Jurkat, Clone E6-1 (cell line): ENCODE measurements at places on chromosomes 11 and 22.
A peak's percentile ranks its signal among the peaks of the same experiment; 100 is the strongest.

DNA sequence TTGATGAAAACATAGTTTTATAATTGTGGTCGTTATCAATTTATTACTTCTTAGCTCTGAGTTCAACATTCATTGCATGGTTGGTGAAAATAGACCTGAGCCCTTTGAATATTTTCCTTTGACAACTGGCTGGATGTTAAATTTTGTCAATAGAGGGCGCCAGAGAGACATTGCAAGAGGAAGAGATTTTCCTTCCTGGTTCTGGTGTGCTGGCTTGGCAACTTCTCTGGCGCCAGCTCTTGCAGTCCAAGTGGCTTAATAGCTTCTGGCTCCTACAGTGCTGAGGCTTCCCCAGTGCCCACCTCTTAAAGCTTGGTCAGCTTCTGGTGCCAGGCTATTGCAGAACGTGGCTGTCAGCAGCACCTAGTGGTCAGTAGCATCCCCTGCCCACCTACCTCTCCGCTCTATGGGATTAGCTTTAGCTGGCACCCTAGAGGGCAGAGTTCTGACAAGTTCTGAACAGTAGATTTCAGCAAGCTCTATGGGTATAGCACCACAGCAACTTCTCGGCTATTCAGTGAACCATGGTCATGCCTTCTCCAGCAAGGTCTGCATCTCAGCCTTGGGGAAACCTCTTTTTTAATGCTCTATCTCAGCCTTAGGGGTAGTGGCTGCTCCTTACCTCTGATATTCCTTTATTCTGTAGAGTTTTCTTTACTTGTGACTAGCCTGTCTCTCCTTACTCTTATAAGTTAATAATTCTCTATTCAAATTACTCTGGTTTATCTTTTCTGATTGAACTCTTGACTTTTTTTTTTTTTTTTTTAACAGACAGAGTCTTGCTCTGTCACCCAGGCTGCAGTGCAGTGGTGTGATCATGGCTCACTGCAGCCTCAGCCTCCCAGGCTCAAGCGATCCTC is 59.4 kb downstream of the ACER3 start:
- peak; percentile 80 for DNase-seq

DNA sequence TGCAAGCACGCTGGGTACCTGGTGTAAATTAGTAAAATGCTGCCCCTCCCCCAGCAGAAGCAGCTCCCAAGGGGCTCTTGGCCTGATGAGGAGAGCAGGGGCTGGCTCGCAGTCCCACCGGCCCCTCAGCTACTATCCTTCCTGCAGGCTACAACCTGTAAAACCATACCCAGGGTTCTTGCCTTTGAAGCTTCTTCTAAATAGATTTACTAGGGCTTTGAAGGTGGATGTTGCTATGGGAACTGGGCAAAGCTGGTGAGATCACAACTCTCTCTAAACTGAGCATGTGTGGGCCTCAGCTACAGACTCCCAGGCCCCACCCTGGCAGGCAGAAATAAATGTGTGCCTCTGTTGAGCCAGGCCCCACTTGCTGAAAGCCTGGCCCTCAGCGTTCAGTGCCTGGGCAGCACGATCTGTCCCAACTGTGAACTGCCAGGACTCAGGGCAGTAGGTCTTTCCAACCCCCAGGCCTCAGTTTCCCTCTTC is 18.5 kb downstream of the CD5 start:
- DNase-seq, result peak; percentile 91

DNA sequence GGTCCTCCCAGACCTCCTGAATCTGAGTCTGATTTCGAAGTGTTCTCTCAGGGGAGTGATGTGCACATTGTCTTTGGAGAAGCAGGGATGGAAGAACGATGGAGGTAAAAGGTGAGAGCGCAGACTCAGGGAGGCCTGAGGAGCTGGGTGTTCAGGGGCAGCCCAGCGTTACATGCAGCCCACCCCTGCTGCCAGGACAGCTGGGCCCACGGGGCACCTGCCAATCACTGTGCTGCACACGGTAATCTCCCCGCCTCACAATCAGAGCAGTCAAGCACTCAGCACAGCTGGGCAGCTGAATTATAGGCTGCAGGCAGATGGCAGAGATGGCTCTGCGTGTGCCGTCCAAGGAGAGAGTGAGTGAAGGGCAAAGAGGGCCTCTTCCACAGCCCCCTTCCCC is 17.9 kb upstream of the HTR3A start:
- DNase-seq, result no peak

GRCh38 chr11:33375688-33376311 is 118.6 kb downstream of the HIPK3 start:
- no peak for DNase-seq

- no peak for DNase-seq
These were observed 18.6 kb downstream of the LRRC10B start for GRCh38 chr11:61526956-61527731.

DNA sequence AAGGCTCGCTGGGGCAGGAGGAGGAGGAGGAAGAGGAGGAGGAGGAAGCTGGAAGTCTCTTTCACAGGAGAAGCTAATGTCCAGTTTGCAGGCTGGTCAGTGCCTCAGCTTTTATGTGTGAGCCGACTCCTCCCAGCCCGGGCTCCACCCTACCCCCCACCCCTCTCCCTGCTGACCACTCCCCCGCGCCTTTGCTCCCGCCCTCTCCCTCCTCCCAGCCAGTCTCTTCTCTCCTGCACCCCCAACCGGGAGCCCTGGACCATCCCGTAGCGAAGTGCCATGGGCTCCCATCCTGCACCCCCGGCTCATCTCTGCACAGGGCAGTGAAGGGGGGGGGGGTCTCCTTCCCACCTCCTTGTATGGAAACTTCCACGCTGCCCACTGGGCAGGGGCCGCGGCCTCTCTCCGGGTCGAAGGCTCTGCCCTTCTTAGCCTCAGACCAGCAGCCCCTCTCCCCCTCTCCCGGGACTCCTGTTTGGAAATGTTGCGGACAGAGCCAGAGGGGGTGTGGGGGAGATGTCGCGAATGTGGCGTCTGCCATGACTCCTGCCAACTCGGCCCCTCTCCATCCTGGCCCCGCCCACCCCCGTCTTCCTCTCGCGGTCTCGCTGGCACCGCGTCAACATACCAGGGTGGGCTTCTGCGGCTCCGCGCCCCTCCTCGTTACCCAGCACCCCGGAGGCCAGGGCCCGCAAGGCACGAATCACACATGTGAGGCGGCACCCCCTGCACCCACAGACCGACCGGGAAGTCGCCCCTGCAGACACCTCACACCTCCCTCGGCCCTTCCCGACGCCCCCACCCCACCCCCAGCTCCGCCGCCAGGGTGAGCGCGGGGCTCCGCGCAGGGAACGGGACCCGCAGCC is 1.8 kb downstream of the IGF2 start:
- DNase-seq, result no peak

DNA sequence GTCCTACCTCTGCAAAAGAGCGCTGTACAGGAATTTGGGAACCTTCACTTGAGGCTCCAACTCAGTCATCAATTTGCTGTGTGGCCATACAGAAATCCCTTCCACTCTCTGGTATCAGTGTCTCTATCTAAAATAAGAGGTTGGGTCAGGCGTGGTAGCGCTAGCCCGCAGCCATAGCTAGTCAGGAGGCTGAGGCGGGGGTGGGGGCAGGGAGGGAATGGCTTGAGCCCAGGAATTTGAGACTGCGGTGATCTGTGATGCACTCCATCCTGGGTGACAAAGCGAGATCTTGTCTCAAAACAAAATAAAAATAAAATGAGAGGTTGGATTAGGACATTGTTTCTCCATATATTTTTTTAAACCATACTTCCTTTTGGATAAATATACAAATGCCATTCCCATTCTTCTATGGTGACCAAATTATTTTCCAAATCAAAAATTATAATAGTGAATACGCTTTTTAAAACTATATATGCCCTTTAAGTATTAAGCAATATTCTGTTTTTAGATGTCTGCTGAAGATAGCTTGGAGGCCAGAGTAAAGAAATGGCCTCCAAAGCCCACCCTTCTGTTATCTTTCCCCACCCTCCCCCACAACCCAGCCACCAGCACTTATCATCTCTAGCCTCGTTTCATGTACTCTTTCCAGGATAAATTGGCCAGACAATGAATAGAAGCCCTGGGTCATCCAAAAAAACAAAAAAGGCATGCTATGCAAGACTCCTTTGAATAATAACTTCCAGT is 87.2 kb downstream of the PLEKHA7 start:
- no peak for DNase-seq

GRCh38 chr11:24543771-24544170 is 46.9 kb downstream of the LUZP2 start:
- DNase-seq, result no peak

- no peak for DNase-seq
These were observed 129.3 kb upstream of the NECTIN1 start for GRCh38 chr11:119858288-119858687.

DNA sequence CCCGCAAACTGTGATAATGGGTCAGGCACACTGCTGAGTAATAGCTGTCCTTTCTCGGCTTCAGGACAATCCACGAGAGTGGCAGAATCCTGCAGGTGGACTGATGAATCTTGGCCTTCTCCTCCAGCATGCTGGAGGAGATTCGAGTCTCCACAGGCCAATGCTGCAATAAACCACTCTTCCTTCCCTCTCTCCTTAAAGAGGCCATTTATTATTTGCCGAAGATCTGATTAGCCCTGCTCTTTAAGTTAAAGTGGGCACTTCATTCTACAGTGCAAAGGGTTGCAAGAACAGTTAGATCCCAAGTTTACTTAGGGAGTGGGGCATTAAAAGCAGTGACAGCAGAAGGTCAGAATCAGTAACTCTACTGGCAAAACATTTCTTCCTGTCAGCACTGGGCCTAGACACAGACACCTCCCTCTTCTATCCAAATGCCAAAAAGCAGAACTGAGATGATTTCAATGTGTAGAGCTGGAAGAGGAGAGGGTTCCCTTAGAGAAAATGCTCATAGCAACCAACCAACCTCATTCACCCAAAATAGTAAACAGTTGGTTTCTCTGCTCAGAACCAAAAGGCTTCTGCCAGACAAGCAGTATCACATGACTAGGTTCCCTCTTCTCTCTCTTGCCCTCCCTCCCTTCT is 121.7 kb downstream of the SGSM3 start:
- DNase-seq, result no peak

GRCh38 chr11:5620651-5621521 is 3.9 kb upstream of the TRIM34 start:
- no peak for DNase-seq

DNA sequence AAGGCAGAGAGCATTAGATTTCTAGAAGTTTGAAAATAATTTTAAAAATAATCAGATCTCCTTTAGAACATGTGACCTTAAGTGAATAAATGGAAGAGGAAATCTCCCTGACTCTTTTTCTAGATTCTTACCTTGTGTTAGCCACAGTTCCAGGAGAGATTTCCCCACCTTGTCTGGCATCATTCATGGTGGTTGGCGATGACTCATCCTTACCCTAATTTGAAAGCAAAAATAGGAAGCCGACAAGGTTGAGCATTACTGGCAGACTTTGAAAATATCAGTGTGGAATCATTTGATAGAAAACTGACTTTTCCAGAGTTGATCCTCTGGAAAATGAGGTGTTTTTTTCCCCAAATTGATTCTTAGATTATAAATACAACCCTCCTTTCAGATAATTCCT is 48.1 kb downstream of the CNTN5 start:
- DNase-seq, result no peak

GRCh38 chr11:8086001-8086479 is 5.0 kb downstream of the TUB start:
- DNase-seq, result no peak

DNA sequence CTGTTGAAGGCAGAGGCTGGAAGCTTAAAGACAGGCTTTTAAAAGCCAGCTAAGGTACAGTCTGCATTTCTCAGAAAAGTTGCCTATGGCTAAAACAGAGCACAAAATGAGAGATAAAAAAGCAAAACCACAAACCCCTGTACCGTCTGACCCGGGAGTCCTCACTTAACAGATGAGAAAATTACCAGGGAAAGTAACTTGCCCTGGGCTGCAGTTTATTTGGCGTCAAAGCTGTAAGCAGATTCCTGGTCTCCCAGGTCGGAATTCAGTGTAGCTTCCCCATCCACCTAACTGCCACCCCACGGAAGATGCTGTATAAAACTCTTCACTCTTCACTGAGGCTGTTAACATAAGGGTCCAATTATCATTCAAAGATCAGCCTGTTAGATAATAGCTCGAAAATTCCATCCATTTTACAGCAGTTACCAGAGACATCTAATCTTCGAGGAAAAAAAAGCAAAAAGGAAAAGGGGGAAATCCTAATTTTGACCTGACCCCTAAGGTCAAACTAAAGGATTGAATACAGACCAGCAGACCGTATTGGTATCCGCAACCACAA is 1.5 kb downstream of the TCF20 start:
- no peak for DNase-seq

- peak; percentile 50 for DNase-seq
These were observed at the start of gene KMT5B for GRCh38 chr11:68213135-68213515. KMT5B (minus strand) TSS chr11:68213296; CDS start chr11:68190076, 23,220 bp downstream.

DNA sequence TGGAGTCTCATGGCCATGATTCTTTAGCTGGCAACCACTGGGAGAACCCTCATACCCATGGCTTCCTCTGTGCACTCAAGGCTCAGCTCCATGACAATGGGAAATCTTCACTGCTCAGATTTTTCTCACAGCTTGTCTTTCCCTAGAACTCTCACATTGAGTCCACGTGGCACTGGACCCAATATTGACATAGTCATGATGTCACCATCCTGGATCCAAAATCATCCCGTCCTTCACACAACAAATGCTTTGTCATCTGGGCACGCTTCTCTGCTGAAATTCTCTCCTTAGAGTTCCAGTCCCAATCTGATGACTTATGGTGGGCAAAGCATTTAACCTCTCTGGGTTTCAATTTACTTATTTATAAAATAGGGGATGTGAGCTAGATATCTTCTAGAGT is 37.7 kb upstream of the CD44 start:
- DNase-seq, result no peak

DNA sequence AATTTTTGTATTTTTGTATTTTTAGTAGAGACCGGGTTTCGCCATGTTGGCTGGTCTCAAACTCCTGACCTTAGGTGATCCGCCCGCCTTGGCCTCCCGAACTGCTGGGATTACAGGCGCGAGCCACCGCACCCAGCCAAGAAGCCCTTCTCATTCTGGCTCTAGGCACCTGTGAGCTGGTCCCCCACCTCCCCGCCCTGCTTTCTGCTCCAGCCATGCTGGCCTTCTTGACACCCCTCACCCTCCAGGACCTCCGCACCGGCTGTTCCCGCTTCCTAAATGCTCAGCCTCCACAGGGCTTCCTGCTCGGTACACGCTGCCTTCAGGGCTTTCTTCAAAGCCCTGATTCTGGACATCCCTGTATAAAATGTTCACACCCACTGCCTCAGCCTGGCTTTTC is 5.5 kb upstream of the FXYD2 start:
- no peak for DNase-seq

- no peak for DNase-seq
These were observed 57.6 kb downstream of the RNF169 start for GRCh38 chr11:74806267-74806666.

- no peak for DNase-seq
These were observed 19.9 kb upstream of the SCN3B start for GRCh38 chr11:123674297-123674696.

- DNase-seq, result no peak
These were observed 30.8 kb downstream of the SYTL2 start for GRCh38 chr11:85779956-85780640.
